ENCODE measurements at places on chromosomes 5 and 9.

- peak; percentile 56 for DNase-seq
Measured at GRCh38 chr9:125700791-125701190, 6.2 kb downstream of the MAPKAP1 start.

GRCh38 chr9:5708414-5708813, 79.5 kb downstream of the RIC1 start:
- DNase-seq: no peak

- DNase-seq: no peak
Measured at GRCh38 chr9:95074632-95075031, 242.9 kb downstream of the FANCC start.

GRCh38 chr9:72557549-72557948, 36.1 kb downstream of the TMC1 start:
- DNase-seq: peak; percentile 91

DNA sequence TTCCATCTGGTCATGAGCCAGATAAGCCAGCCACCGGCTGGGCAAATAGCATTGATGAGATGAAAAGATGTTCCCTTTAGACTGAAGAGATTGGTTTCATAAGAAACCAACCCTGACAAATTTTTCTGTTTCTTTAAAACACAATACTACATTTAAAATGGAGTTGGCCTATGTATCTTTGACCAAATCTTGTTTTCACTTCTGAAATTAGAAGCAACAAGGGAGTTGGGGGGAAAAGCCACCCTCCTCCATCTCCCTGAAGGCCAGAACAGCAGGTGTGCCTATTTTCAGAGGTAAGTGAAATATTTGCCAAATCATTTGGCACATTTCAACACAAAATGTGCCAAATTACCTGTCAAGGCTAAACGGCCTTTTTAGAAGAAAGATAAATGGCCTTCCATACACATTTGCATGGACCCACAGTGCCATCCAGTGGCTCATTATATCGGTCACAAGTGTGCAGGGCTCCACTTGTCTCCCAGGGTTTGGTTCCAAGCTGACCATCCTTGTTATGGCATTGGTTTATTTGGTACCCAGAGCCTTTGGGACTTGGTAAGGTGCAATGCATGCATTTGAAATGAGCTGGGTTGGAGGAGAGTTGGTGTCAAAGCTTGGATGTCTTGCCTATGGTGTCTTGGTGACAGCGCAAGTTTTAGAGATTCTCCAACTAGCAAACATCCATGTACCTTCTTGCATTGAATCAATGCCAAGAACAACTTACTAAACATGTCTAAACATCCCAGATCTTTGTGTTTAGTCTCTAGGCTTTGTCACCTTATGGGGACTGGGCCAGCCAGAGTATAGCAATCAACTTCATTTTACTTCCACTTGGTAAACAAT, 372.0 kb upstream of the KIF2A start:
- peak; percentile 36 for DNase-seq

- DNase-seq: peak; percentile 27
Measured at GRCh38 chr9:6184749-6185645, 30.6 kb upstream of the IL33 start.

- DNase-seq: no peak
Measured at GRCh38 chr9:86907346-86907745, 40.0 kb downstream of the GAS1 start.

GRCh38 chr9:83220730-83221129, 157.8 kb upstream of the RASEF start:
- peak; percentile 89 for DNase-seq

- DNase-seq: no peak
Measured at GRCh38 chr5:89065919-89066318, 182.9 kb upstream of the MEF2C start.

GRCh38 chr5:111942661-111943401, 185.8 kb upstream of the NREP start:
- DNase-seq: no peak

DNA sequence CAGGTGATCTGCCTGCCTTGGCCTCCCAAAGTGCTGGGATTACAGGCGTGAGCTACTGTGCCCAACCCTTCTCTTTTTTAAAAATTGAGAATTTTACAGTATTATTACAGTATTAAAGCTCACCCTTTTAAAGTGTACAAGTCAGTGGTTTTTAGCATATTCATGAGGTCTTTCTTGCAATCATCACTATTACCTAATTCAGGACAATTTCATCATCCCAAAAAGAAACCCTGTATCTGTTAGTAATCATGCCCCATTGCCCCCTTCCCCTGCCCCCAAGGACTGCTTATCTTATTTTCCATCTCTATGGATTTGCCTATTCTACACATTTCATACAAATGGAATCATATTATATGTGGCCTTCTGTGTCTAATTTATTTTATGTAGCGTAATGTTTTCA, 22.6 kb upstream of the MEGF9 start:
- DNase-seq: no peak

- no peak for DNase-seq
Measured at GRCh38 chr9:92422611-92423338, 1.5 kb downstream of the OMD start.

GRCh38 chr9:137753192-137753765, 124.3 kb upstream of the CACNA1B start:
- DNase-seq: no peak

GRCh38 chr5:108148715-108149139, 233.2 kb downstream of the FBXL17 start:
- peak; percentile 3 for DNase-seq
